LHCN-M2 (cell line): ENCODE measurements at places on chromosomes 4 and X. TPM values are rescaled to one million over a fixed set of nuclear protein-coding genes. Genes with fewer than 3 reads are reported as not detected.

SRPX2 gene
- total RNA-seq, result 62.8 and 74.5 TPM in 2 replicates

GRCh38 chr4:113469023-113469390 lies 292.5 kb downstream of the CAMK2D start:
- peak; percentile 46 for DNase-seq

DNA sequence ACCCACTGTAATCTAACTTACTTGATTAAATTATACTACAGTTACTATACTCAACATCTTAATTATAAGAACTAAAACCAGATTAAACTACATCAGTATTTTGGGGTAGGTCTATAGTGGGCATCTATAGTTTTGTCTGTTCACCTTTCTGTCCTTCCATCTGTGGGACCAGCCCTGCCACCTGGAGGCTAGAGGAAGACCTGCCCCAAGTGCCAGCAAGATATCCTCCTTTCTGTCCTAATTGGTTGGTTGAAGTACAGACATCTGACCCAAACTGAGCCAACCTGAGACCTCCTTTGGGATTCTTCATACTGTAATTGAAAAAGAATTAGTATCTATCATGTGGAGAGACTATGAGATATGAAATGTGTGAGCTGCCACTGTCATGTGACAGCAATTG lies 172.2 kb upstream of the TLL1 start:
- no peak for DNase-seq

- DNase-seq, result peak; percentile 17
These were observed 1.1 kb downstream of the CFAP299 start for GRCh38 chr4:80336582-80336981.

- peak; percentile 34 for DNase-seq
These were observed 165.9 kb downstream of the PDGFC start for GRCh38 chr4:156805696-156806095.

DNA sequence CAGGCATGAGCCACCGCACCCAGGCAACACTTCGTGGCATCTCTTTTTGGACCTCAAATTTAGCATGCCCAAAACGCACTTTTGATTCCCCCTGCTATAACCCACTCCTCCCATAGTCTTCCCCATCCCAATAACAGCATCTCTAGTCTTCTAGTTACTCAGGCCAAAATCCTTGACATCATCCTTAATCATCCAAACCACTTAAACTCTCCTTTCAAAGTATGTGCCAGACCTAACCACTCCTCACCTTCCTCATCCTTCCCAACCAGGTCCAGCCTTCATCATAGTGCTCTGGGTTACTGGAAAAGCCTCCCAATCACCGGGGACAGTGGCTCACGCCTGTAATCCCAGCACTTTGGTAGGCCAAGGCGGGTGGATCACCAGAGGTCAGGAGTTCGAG lies 41.9 kb downstream of the AFAP1 start:
- no peak for DNase-seq

DNA sequence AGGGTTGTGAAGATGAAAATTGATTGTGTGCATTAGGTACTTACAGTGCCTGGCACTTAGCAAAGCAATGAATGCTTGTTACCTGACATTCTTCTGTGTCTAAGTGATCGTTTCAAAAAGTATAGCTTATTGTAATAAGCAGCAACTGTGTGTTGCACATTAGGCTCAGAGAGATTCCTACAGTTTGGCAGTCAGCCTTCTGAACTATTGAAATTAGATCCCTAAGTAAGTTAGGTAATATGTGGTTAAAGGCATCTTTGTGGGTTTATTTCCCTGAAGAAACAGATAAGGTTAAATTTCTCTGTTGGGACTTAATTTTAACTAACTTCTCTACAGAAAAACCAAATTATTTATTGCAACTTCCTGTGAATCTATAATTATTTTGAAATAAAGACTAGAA lies 93.4 kb downstream of the REPS2 start:
- peak; percentile 60 for DNase-seq

- peak; percentile 6 for DNase-seq
These were observed 27.2 kb upstream of the MAGED1 start for GRCh38 chrX:51866210-51866609.

- no peak for DNase-seq
These were observed 133.6 kb downstream of the MAGEB17 start for GRCh38 chrX:16300831-16301230.

DNA sequence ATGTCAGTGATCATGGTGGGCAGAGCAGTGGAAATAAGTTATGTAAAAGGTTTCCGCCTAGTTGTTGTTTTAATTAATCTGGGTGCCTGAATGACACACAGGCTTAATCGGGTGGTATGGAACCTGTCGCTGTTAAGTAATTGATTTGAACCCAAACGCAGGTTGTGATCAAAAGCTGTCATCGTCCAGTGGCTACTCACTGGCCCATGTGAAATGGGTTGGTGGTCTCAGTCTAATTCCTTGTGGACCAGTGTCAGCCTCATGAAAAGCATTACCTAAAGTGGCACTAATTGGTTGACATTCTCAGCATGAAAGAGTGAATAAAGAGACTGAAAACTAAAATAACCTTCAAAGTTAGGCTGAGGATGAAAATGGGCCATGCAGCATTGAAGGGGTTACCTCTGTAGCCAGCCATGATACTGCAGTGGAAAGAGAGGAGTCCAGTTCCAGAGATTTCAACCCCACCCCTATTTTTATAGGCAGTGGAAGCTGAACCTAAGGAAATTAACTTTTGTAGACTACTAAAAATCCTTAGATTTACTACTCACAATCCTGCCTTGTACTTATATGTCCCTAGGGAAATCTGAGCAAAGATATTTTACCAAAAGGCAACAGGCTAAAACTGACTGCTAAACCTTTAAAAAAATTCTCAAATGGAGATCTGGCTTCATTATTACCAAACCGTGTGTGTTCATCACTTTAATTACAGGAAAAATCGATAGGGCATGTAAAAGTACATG lies 251.7 kb upstream of the TENM3 start:
- no peak for DNase-seq

DNA sequence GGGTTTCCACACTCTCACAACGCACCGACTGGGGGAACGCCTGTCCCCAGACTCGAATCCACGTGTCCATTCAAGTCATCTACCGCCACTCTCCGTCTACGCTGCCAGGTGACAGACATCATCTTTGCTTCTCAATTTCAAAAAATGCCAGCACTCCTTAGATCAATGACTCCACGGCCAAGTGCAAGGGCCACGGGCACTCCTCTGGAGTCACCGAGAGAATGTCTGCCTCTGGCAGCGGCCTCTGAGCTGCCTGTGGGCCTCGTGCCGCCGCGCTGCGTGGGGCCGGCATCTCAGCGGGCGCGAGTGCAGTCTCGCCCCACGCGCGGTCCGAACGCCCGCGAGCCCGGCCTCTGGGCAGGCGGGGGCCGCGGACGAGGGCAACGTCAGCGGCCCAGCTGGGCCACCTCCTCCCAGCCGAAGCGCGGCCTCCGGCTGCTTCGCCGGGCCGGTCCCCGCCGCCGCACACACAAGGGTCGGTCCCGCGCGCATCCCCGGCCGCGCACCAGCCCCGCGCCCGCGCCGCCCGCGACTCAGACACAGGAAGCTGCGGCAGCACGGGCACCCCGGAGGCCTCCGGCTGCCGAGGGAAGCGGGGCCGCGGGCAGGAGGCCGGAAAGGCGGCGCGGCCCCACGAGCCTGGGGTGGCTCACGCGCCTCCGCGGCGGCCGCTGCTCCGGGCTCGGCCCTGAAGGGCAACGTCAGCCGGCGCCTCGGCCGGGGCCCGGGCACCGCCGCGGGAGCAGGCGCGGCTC lies 450 bp downstream of the ACSL1 start:
- DNase-seq, result no peak

DNA sequence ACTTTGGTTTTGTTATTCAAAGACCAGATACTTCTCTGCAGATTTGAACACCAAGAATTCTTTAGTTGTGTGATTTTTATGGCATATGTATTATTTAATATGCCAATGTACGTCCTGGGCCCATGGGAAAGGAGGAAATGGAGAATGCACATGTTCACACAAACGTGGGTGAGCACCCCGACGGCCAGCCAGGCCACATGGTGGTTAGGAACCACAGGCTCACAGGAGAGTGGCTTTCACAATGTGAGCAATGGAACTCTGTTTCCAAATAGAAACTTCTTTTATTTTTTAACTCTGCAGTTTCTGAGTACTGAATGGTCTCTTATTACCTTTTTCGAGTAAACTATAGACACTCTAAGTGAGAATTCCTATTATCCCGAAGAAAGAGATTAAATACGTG lies 58.0 kb upstream of the UNC5C start:
- no peak for DNase-seq

FDCSP gene
- total RNA-seq, result not detected in 2 replicates

DNA sequence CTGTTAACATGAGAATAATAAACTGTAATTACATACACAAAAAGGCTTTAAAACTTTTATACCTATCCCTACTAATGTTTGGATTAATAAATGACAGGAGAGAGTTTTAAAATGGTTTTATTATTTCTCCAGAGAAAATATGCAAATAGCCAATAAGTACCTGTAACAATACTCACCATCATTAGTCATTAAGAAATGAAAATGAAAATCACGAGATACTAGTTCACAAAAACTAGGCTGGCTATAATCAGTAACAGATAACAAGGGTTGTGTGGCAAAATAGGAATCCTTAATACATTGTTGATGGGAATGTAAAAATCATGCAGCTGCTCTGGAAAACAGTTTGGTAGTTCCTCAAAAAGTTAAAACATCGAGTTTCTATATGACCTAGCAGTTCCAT lies 25.2 kb upstream of the AP1AR start:
- DNase-seq, result no peak

- DNase-seq, result peak; percentile 15
These were observed 70.6 kb downstream of the ARFIP1 start for GRCh38 chr4:152850377-152850776.
